ENCODE measurements at places on chromosomes 1 and 21.

DNA sequence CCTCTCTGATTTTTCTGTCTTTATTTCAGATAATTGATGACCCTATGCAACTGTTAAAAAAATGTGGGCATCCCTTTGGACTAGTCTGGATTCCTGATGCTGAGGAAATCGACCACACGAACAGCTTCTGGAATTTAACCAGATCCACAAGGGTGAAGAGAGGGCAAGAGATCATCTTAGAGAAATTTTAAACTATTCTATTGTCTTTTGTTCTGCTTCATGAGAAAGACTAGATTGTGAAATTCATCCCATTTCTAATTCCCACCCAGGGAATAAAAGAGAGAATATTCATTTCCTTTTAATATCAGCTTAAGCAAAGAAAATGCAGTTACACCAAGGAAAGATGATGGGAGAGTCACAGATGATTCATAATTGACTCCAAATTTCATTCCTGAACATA, 71.8 kb downstream of the DUSP10 start:
- DNase-seq, result no peak

DNA sequence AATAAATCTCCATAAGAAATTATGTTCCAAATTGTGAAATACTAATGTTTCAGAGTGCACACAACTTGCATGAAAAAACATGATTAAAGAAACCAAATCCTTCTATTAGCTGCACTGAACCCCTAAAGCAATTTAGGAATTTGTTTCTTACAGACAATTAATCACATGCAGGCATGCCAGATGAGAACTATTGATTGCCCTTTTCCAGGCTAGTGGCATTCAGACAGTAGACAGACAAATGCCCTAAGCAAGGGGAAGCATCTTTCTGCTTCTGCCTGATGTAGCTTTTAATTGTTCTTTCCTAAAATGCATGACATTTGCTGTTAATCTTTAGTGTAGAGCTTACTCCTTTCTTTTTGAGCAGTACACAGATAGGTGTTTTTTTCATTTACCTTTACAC, 229.5 kb downstream of the DPYD start:
- DNase-seq, result no peak

GRCh38 chr1:41294216-41294615, 52.1 kb upstream of the SCMH1 start:
- DNase-seq, result no peak

GRCh38 chr1:174276087-174276486, 116.8 kb downstream of the RABGAP1L start:
- no peak for DNase-seq

GRCh38 chr1:3767328-3767925, 5.1 kb upstream of the SMIM1 start:
- DNase-seq, result no peak

GRCh38 chr21:41707960-41708330, 58.9 kb downstream of the RIPK4 start:
- no peak for DNase-seq

DNA sequence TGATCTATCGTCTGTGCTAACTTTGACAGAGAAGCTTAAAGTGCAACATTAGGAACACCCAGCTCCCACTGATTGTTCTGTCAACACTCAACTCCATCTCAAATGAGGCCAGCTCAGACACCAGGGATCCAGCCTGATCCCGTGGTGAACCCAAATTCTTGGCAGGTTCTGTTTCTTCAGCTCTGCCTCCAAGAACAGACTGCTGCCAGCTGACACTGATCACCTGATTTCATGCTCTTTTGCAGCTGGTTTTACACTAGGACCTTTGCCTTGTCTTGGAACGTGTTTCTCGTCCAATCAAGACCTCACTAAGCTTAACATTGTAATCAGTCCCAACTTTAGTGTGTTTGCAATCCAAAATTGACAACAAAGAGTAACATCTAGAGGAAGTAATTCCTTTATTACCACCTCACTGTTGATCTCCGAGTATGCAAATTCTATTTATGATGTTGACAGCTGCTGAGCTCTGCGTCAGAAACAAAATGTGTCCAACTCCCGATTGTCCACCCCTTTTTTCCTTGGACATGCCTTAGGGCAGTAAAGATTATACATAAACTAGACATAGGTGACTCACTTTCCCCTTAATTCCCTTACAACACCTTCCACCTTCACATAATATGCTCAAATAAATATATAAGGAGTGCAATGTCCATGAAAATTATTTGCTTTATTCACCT, 1.6 kb upstream of the HYI start:
- DNase-seq, result no peak

DNA sequence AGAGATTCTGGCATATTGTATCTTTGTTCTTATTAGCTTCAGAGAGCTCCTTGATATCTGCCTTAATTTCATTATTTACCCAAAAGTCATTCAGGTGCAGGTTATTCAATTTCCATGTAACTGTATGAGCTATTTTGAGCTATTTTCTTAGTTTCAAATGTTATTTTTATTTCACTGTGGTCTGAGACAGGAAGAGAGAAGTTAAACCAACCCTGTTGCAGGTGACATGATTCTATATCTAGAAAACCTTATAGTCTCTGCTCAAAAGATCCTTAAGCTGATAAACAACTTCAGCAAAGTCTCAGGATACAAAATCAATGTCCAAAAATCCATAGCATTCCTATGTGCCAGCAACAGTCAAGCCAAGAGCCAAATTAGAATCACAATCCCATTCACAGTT, 1644.0 kb upstream of the B3GALT2 start:
- no peak for DNase-seq

GRCh38 chr1:177984136-177984525, 14.3 kb upstream of the SEC16B start:
- DNase-seq, result no peak

- DNase-seq, result no peak
Observed at GRCh38 chr1:22494943-22495579, 43.4 kb downstream of the ZBTB40 start.

DNA sequence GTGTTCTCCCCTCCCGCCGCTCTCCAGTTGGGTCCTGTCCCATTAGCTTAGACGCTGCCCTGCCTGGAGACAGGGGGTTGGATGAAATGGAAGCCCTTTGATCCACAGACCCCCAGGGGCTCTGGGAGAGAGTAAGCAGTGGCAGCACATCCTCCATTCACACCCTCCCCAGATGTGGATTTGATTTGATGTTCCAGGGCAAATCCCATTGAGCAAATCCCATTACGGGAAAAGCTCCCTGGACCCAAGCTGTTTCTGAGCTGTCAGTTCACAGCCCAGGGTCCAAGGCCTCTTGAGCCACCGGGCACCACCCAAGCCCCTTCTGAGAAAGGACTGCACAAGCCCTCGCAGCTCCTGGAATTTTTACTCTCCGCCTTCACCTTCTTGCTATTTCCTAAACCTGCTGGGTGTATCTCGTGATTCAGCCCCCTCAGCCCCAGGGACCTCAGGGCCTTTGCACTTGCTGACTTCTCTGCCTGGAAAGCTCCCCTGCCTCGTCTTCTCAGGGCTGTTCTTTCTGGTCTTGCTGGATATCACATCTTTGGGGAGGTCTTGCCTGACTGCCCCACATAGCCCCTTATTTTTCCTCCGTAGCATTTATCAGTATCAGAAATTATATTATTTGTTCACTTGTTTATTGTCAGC, 101.1 kb downstream of the PAX7 start:
- DNase-seq, result no peak

GRCh38 chr1:17713993-17714392, 41.1 kb upstream of the ACTL8 start:
- no peak for DNase-seq

GRCh38 chr1:70760154-70760553, 287.5 kb downstream of the PTGER3 start:
- DNase-seq, result no peak

DNA sequence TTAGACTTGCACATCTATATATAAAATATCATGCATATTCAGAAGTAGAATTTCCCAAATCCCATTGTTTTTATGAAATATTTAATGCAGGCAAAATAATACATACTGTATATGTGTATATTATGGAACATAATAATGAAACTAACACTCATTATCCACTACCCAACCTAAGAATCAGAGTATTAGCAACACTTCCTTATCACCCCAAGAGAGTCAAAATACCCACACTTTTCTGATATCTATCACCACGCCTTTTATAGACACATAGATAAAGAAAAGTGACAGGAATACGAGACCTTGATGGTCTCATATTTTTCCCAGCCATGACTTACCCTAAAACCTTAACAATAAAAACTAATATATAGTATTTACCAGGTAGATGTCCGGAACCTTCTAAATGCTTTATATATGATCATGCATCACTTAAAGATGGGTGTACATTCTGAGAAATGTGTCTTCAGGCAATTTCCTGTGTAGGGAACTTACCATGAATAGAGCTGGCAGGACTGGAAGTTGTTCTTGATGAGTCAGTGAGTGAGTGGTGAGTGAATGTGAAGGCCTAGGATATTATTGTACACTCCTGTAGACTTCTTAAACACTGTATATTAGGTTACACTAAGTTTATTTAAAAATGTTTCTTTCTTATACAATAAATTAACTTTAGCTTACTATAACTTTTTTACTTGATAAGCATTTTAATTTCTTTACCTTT, 45.5 kb downstream of the TNFSF4 start:
- DNase-seq, result no peak

DNA sequence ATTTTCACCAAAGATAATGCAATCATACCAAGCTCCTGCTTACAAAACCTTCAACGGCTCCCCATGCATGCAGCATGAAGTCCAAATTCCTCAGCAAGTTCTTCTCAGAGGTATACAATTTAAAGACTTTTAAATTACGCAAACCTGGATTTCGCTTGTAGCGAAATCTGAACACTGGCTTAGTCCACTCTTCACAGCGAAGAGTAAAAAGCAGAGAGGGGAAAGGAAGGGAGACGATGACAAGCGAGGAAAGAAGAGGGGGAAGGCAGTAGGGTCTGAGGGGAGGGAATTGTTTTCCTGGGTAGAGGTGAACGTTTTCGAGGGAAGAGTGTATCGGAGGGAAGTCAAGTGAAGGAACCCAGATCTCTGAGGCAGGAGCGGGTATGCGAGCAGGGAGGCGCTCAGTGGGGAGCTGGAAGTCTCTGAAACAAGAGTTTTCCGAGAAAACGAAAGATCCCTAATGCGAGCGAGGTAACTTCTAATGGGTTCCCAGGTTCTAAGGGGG, 790 bp downstream of the TESK2 start:
- no peak for DNase-seq

DNA sequence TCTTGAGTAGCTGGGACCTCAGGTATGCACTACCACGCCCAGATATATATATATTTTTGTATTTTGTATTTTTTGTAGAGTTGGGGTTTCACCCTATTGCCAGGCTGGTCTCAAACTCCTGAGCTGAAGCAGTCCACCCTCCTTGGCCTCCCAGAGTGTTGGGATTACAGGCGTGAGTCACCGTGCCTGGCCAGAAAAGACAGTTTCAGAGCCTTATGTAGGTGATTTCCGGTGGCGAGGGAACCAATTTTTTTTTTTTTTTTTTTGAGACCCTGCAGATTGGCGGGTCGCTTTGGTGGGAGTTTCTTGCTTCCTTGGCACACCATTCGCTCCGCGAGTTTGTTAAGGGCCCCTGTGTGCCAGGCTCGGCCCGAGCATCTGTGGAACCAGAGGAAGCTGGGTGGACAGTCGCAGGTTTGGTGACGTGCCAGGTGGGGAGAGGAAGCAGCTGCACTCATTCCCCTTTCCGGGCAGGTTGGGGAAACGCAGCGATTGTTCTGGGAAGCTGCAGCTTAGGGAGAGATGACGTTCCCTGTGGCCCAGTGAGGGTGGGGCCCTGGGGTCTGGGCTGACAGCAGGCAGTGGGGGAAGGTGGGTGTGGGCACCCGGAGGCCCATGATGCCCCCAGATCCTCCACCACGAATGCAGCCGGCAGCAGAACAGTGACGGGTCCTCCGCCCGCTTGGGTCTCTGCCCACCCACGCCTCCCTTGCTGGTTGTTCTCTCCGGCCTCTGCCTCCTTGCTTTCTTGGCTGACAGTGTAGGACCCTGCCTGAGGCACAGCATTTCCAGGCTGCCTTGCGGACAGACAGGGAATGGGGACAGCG, 25.1 kb downstream of the SPSB1 start:
- DNase-seq, result no peak

GRCh38 chr21:41280115-41280919, 36.3 kb upstream of the FAM3B start:
- DNase-seq, result no peak

GRCh38 chr1:187577610-187578009, 748.9 kb downstream of the PLA2G4A start:
- no peak for DNase-seq

GRCh38 chr1:31943546-31944184, 5.5 kb upstream of the PTP4A2 start:
- no peak for DNase-seq

DNA sequence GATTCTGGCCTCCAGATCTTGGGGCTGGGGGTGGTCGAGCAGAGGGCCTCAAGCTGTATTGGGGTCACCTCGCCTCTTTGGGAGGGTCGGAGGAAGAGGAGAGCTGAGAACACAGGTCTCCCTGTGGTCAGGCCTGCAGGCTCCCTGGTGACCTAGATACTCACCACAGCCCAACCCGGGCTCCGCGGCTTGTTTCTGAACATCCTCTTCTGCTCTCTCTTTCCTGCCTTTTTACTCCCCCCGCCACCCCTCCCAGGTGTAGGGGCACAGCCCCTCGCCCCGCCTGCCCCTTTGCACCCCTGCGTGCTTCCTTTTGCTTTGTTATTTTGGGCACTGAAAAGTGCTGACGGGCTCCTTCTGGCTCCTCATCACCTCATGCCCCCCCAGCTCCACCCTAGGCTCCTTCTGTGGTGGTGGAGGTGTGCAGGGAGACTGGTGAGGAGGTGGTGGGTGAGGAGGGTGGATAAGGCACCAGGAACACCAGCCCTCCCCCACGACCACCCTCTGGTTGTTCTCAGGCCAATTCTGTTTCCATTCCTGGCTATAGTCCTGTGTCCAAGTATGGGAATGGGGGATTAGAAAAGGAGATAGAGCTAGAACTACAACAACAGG, 10.6 kb upstream of the LINGO4 start:
- no peak for DNase-seq

DNA sequence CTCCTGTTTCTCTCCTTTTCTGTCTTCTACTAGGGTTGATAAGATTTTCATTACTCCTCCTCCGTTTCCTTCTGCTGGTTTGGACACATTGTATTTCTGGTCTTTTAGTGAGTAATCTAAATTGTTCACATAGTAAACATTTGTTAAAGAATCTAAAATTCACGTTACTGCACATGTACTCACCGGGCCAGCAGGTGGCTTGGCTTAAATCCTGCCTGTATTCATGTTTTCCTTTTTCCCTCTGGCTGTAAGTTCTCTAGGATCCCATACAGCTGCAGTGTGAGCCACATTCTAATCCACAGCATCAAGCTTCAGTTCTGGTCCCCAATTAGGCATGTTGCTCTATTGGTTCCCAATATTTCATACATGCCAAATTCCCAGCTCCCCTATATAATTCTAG, 958.3 kb downstream of the ADGRL2 start:
- no peak for DNase-seq

- no peak for DNase-seq
Observed at GRCh38 chr1:165612062-165612461, 19.0 kb upstream of the MGST3 start.

- no peak for DNase-seq
Observed at GRCh38 chr1:178072326-178072725, 21.6 kb upstream of the RASAL2 start.
